ENCODE measurements at places on chromosomes 12 and 14.

DNA sequence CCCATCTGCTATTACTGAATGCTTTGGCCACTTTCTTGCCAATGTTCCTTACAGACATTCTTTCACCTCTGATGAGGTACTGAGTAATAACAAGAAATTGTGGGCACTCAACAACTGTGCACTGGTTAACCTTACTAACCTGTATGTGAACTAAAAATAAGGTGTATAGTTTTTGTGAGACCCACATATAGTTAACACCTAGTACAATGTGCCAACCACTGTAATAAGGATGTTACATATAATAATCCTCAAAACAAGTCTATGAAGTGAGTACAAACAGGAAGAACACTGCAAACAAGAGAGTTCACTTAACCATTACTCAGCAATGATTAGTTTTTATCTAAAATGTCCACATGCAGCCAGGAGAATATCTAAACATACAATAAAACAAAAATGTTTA, 4.5 kb downstream of the DDHD1 start:
- no peak overlapping the region for H3K27ac ChIP-seq
- H3K27me3 ChIP-seq, result no peaks in the 10 kb centered on the region
- H3K4me1 ChIP-seq, result peaks cover 35% of the 10 kb centered on the region
- H3K36me3 ChIP-seq, result peaks cover 8% of the 10 kb centered on the region
- no peak for DNase-seq
- peak overlapping the region; percentile 16 for H3K4me3 ChIP-seq

- H3K4me1 ChIP-seq, result peaks cover 57% of the 10 kb centered on the region
- peak within 1 kb of the TSS; percentile 99 for H3K27ac ChIP-seq
- peak within 1 kb of the TSS; percentile 98 for H3K4me3 ChIP-seq
- DNase-seq, result peak; percentile 93
- H3K27me3 ChIP-seq, result no peaks in the 10 kb centered on the region
- H3K36me3 ChIP-seq, result peaks cover 21% of the 10 kb centered on the region
These were observed at the start of gene LLPH for GRCh38 chr12:66130267-66131066. TSS of gene LLPH (minus strand) at chr12:66130750. CDS start at chr12:66129106, 1,644 bp downstream.

GRCh38 chr14:20555845-20556244, 5.0 kb downstream of the RNASE9 start:
- no peaks in the 10 kb centered on the region for H3K4me1 ChIP-seq
- no peak overlapping the region for H3K4me3 ChIP-seq
- DNase-seq, result no peak
- peaks cover 7% of the 10 kb centered on the region for H3K27me3 ChIP-seq
- H3K27ac ChIP-seq, result no peak overlapping the region
- no peaks in the 10 kb centered on the region for H3K36me3 ChIP-seq

DNA sequence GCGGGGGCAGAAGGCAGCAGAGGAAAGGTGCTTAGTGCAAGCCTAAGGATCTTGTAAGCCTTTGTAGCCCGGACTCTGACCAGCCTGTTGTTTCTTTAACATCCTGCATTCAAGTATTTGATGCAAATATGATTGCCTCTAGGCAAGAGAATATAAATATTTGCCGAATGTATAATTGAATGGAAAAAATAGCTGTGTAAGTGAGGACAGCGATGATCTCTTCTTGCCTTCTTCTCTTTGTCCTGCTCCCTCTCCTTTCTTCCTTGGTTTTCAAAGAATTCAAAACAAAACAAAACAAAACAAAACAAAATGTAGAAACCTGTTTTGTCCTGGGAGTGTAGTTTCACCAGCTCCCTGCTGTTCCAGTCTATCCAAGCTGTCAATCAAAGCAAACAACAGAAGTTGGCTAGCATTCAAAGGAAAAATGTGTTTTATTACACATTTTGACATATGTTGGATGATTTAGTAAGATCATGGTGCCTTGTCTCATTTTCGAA, 74.9 kb upstream of the CPM start:
- H3K27me3 ChIP-seq, result peaks cover 6% of the 10 kb centered on the region
- no peaks in the 10 kb centered on the region for H3K36me3 ChIP-seq
- no peaks in the 10 kb centered on the region for H3K4me1 ChIP-seq
- no peak for DNase-seq

DNA sequence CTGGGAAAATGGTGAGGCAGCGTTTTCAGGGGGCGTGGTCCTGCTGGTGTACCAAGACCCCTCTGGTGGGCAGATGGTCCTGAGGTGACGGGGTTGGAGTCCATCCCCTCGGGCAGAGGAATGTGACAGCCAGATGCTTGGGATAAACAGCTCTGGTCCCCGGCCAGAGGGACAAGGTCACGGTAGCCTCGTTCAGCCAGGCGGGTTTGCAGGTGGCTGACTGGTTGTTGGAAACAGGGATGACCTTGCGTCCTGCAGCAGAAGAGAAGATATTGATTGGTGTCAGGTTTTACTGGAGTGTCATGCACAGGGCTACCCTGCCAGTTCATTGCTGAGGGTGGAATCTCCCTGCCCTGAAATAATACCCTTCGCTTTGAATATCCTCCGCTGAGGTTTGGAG, 43.3 kb downstream of the SLC24A4 start:
- H3K4me1 ChIP-seq, result peaks cover 1% of the 10 kb centered on the region
- H3K36me3 ChIP-seq, result no peaks in the 10 kb centered on the region
- H3K27ac ChIP-seq, result no peak overlapping the region
- no peak overlapping the region for H3K4me3 ChIP-seq

GRCh38 chr12:104121001-104121400, 17.0 kb downstream of the NFYB start:
- peaks cover 11% of the 10 kb centered on the region for H3K36me3 ChIP-seq
- H3K4me1 ChIP-seq, result no peaks in the 10 kb centered on the region
- no peak overlapping the region for H3K27ac ChIP-seq
- no peak overlapping the region for H3K4me3 ChIP-seq

DNA sequence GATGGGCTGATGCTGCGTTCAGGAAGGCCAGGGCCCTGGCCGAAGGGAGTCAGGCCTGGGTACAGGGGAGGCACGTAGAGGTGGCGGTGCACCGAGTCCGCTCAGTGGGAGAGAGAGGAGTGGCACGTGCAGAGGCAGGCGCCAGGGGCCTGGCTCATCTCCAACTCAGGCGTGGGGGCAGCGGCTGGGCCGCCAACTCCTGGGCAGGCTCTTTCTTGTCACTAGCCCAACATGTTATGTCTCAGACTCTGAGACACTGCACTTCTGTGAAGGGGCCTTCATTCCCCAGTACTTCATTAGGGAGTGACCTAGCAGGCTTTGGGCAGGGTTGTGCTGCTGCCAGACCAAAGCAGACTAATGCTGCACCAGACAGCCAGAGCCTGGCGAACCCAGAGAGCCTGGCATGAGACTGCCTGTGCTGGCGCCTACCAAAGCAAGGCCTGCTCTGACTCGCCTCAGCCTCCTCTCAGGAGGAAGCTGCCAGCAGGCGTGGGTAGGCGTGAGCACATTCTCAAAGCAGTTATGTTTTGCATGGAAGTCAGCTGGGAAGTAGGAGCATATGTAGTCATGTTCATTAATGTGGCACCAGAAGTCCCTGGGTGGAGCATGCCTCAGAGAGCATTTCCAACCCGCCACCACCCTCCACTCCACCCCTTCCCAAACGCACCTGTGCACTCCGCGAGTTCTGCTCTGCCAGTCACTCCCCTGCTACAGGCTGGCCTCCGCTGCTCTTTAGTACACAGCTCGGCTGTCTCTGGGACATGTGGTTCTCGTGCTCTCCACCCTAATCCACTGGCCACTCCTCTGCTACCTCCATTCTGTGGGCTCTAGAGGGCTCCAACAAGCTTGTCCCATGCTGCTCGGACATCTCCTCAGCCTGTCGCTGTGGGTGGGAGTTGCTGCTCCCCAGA, 9.7 kb downstream of the CKB start:
- H3K27me3 ChIP-seq, result no peaks in the 10 kb centered on the region
- H3K36me3 ChIP-seq, result peaks cover 22% of the 10 kb centered on the region
- no peak overlapping the region for H3K27ac ChIP-seq
- H3K4me1 ChIP-seq, result peaks cover 15% of the 10 kb centered on the region
- DNase-seq, result no peak
